ENCODE measurements at places on chromosomes 5 and 9.
A peak's percentile ranks its signal among the peaks of the same experiment; 100 is the strongest.

GRCh38 chr5:14551211-14551610, 30.4 kb upstream of the OTULINL start:
- peak; percentile 95 for DNase-seq

DNA sequence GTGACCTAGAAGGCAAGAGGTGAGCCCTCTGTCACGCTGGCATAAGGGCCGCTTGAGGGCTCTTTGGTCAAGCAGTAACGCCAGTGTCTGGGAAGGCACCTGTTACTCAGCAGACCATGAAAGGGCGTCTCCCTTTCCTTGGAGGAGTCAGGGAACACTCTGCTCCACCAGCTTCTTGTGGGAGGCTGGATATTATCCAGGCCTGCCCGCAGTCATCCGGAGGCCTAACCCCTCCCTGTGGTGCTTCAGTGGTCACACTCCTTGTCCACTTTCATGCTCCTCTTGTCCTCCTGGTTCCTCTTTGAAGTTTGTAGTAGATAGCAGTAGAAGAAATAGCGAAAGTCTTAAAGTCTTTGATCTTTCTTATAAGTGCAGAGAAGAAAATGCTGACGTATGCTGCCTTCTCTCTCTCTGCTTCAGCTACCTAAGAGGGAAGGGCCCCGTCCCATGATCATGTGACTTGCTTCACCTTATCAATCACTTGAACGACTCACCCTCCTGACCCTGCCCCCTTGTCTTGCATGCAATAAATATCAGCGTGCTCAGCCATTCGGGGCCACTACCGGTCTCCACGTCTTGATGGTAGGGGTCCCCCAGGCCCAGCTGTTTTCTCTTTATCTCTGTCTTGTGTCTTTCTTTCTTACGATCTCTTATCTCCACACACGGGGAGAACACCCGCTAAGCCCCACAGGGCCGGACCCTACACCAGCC, 16.7 kb upstream of the SCGB3A1 start:
- DNase-seq: peak; percentile 78

GRCh38 chr9:107784235-107784958, 294.8 kb upstream of the KLF4 start:
- peak; percentile 74 for DNase-seq

DNA sequence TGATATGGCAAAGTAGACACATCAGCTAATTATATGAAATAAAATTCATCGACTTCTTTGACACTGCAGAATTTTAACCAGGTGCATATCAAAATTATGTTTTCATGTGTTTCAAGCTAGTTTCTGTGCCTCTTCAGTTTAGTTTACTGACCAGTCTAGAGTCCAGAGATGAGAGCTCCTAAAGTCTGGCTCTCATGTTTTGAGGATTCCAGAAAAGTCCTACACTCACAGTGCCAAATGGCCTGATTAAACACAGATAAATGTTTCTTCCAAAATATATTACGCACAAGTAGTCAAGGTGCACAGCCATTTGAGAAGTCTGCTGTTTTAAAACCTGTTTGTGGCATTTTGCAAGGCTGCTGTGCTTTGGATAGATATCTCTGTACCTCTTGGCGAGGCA, 15.6 kb downstream of the RGMB start:
- no peak for DNase-seq

- no peak for DNase-seq
Measured at GRCh38 chr9:124139001-124139400, 118.7 kb upstream of the NEK6 start.

- no peak for DNase-seq
Measured at GRCh38 chr5:143842920-143843319, 31.0 kb downstream of the HMHB1 start.

GRCh38 chr5:111553868-111554267, 41.5 kb upstream of the STARD4 start:
- DNase-seq: no peak

DNA sequence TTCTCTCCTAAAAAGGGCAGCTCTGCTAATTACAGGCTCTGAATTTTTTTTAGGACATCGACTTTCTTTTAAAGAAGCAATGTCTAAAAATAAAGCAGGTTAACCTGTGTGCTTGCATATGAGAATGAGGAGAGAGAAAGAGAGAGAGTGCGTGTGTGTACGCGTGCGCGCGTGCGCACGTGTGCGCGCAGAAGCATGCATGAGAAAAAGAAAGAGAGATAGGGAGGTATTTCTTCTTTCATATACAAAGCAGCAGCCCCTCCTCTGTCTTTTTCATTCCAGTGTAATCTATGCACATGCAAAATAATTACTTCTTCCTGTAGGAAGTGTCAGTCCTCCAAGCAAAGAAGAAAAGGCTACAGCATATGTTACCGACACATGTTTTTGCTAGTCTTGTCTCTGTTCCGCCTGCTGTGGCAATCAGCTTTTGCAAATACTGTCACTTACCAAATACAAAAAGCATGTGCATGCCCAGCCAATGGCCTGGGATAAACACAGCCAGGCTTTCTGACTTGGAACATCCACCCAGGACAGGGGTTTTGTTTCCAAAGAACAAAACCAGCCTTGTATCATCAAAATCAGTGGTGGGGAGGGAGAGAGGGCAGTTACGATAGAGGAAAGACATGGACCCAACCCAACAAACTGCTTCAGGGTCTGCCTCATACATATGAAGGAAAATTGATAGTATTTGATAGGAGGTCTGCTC, 252.3 kb upstream of the SLC24A2 start:
- DNase-seq: no peak
